ENCODE measurements at places on chromosomes 11 and 22.

GRCh38 chr11:127268932-127269331, 268.4 kb upstream of the KIRREL3 start:
- DNase-seq = no peak

DNA sequence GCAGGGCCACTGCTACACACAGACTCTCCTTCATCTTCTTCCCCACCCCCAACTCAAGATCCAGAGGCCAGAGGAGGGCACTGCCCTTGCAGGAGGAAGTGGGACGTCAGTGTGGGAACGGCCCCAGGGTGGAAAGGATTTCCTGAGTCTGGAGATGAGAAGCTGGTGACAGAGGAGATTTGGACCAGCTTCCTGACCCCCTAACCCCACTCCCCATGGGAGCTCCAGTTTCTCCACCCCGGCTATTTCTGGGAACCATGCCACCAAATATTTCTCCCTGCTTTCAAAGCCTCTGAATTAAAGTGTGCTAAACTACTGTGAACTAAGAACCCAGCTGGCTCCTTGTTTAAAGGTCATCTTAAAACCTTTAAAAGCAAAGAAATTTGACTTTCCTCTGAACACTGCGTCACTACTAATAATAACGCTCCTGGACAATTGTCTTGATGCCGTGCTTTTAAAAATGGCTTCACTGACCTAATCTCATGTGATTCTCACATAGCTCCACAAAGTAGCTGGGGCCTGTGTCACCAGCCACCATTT, 46.6 kb downstream of the CWC15 start:
- no peak for DNase-seq

DNA sequence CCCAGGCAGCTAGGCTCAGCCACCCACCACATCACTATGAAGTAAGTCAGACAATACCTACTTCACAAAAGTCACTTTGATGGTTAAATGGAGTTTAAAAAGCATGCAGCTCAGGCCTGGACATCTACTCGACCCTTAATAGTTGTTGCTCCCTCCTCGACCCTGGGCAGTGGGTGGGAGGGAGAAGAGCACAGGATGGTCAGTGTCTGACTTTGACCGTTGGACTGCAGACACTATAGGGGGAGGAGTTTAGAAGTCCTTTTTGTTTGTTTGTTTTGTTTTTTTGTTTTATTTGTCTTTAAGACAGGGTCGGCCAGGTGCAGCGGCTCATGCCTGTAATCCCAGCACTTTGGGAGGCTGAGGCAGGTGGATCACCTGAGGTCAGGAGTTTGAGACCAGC, 38.6 kb upstream of the XBP1 start:
- no peak for DNase-seq

GRCh38 chr11:84819128-84819527, 808.0 kb downstream of the DLG2 start:
- DNase-seq = no peak

DNA sequence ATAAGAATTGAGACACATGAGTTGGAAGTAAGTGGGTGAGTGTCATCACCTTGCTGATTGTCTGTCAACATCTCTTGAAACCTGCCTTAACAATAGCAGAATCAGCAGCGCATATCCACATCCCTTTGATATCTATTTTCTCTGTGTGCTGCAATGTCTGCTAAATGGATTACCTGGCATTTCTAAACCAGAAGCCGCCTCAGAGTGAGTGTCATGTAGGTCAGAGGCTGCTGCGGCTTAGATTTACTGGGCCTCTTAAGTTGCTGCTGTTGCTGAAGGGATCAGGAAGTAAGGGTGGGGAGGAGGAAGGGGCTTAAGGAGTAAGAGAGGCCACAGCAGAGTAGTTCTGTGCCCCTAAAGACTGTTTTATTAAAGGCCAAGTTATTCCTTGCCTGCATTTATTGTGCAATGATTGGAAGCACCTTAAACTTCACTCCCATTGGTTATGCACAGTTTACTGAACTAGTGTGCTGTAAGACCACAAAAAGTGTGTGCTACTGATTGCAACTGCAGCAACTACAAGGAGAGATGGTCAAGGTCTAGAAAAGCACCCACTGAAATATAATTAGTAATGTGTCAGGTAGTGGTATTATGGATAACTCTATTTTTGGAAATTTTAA, 29.8 kb upstream of the TMEM41B start:
- no peak for DNase-seq

DNA sequence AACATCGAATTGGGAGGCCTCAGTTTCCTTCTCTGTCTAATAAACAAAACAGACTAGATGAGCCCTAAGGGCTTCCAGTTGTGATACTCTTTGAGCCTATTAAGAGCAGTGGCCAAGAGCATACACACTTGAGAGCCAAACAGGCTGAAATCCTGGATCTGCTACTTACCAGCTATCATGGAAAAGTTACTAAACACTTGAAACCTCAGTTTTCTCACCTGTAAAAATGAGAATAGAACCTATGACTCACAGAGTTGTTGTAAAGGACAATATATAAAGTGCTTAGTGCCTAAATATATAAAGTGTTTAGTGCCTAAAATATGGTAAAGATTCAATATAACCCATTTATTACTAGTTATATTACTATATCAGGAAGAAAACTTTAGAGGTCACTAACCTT, 23.7 kb upstream of the GDPD4 start:
- DNase-seq = no peak

GRCh38 chr22:25067851-25068421, 115.4 kb downstream of the KIAA1671 start:
- DNase-seq = no peak

GRCh38 chr22:23268877-23269276, 88.6 kb downstream of the BCR start:
- DNase-seq = no peak

DNA sequence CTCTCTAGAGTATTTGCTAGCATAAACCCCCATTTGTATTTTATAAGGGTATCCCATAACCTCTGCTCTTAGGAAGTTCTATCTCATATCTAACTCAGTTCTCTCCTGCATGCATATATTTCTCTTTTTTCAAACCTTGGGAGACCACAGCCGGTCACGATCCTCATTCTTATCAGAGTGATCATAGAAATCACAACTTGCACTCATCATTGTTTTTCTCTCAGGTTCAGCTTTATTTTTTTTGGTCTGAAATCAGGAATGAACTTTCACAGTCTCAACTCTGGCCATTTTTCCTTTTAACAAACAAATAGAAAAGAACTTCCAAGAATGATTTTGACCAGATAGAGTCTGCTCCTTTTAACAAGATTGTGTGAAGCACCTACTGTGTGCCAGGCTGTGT, 98.6 kb upstream of the BLID start:
- DNase-seq = no peak

- no peak for DNase-seq
These were observed 20.0 kb downstream of the CYP2R1 start for GRCh38 chr11:14872032-14872431.

DNA sequence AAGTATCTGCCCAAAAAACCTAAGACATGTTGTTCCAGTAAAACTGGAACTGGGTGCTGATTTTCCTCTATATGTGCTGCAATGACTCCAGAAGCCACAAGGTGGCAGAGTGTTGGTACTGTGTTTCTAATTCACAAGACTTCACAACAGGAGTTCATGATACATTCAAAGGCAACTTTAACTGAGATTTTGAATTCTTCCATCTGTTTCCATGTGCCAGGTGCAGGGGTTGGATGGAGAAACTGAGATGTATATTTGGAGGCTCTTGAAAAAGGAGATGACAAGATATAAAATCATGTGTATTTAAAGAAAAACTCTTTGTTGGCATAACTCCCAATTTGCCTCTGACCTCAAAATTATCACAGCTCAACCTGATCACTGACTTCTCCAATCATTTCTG, 1098.6 kb upstream of the CCDC90B start:
- DNase-seq = peak; percentile 2

GRCh38 chr11:16373768-16374167, 17.4 kb upstream of the SOX6 start:
- no peak for DNase-seq

DNA sequence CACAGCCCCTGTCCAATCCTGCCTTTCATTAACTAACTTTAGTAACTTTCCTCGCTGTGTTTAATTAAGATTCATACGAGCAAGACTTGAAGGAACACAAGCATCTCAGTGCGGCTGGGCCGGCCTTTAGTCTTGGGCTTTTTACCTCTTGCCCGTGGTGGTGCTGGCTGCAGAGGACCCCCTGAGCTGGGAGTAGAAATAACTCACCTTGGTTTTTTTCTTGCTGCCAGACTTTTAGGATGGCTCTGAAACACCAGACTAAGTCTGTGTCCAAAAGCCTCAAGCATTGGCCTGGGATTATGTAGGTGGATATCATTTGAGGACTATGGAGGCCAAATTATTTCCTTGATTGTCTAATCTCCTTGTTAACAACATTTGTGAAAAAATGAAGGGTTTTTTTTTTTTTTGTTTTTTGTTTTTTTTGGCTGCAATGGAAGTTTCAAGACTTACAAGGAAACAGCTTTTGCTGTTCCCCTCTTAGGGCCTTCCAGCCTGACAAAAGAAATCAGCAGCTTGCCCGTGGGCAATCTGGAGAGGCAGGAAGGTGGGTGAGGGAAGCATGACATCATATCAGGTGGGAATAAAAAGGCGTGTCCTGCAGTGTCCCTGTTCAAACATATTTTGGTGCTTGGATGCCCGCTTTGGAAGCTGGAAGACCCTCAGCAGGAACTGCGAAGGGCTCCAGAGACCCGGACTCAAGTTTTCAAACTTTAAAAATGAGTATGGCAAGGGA, 44.0 kb downstream of the SMIM38 start:
- DNase-seq = no peak

- DNase-seq = no peak
These were observed 5.3 kb upstream of the KMT2A start for GRCh38 chr11:118430956-118431355.

DNA sequence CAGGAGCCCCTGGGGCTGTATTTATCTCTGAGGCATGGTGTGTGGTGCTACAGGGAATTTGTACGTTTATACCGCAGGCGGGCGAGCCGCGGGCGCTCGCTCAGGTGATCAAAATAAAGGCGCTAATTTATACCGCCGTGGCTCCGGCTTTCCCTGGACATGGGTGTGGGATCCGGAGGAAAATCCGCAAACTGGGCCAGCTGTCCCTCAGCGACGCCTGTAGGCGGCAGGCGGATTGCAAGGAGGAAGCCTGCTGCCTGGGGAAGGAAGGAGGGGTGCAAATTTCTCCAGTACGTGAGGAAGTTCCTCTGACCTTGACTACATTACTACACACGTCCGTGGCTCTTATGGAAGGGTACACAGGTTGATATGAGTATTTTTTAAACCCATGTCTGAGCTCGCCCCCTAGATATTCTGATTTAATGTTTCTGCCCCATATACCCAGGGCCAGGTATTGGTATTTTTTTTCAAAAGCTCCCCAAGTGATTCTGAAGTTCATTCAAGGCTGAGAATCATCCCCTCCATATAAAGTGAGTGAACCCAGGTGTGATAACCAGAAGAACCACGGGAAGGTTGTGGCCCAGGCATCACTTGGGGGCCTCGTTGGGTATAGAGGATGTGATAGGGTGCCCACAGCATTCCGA, 2.8 kb downstream of the MYOD1 start:
- no peak for DNase-seq

GRCh38 chr11:124101737-124102136, 13.5 kb upstream of the VWA5A start:
- no peak for DNase-seq

GRCh38 chr11:119323532-119324033, 6.7 kb upstream of the MCAM start:
- DNase-seq = peak; percentile 39

DNA sequence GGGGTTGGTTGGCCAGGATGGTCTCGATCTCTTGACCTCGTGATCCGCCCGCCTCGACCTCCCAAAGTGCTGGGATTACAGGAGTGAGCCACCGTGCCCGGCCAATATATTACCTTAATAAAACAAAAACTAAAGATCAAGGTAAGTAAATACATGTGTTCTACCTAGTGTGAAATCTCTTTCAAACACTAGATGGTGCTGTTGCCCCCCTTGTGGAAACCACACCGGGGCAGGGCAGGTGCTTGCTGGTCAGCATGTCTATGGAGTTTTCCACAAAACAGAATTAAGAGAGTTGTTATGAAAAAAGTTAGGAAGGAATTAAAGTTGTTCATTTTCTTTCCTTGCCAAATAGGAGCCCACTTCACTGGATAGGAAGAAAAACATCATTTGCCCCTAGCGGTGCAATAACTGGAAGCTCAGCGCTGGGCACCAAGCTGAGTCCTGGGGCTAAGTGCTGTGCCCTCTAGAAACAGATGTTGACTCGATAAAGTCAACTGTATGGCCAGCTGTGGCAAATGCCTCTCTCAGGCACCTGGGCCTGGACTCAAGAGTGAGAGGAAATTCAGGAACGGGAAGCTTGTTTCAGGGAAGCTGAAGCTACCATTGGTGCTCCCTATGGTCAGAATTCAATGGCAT, 6.3 kb upstream of the KCNJ5 start:
- DNase-seq = no peak

DNA sequence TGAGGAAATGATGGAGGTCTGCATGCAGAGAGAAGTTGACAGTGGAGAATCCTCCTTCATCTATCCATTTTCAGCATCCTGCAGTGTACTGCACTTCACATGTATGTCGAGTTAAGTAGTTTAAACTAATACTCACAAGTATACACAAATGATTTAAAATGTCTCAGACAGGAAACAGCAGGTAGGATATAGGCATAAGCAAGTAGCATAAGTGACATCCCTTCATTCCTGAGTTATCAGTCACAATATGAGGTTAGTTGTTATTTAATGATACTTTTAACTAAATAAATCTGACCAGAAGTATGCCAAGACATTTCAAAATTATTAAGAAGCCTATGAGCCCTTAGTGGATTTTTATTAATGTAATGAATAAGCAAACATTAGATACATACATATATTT, 37.4 kb downstream of the MTMR2 start:
- DNase-seq = no peak

DNA sequence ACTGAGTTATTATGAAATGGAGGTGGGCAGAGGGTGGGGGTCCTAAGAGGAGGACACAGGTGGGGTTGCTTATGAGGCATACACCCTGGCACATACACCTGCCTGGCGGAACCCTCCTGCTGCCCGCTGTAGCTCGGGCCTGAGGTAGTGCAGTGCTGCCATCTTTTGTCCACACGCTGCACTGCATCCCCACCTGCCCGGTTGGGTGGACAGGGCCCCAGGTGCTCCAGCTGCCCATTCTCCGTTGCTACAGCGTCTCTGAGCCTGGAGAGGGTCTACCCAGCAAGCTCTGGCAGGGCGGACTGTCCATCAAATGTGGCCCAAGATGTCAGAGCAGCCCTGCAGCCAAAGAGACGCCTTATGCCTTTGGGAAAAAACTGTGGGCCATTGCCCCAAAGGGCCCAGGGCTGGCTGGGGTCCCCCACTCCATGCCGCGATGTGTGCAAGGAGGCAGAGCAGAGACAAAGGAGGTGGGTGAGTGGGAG, 131.2 kb downstream of the BUD13 start:
- no peak for DNase-seq

- no peak for DNase-seq
These were observed 59.5 kb upstream of the PRSS23 start for GRCh38 chr11:86740628-86741483.

- DNase-seq = no peak
These were observed 45.0 kb upstream of the NNMT start for GRCh38 chr11:114250993-114251814.

- DNase-seq = no peak
These were observed 55.2 kb downstream of the SLC1A2 start for GRCh38 chr11:35363854-35364780.

GRCh38 chr11:90532125-90532524, 309.3 kb upstream of the CHORDC1 start:
- no peak for DNase-seq

- DNase-seq = no peak
These were observed 75.0 kb downstream of the BRD1 start for GRCh38 chr22:49752598-49753091.

All from bone marrow (tissue), 2 donors.